ENCODE measurements at places on chromosomes 5 and 9.

GRCh38 chr5:58076483-58077257, 383.2 kb downstream of the PLK2 start:
- no peak for DNase-seq

DNA sequence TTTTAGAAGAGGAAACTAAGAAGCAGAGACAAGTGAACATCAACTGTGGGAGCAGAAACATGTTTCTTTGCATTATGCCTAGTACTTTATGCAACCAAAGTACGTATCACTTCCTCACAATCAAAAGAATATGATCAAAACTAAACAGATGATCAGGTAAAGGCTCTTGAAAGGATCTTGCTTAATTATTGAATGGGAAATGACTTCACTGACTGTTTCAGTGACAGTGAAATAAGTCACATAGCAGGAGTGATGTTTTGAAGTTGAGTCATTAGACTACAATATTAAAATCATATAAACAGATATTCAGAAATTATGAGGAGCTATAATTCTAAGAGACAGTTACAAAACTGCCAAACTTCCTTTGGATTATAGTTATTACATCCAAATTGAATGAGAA, 527.3 kb downstream of the MTRR start:
- no peak for DNase-seq

- no peak for DNase-seq
Measured at GRCh38 chr5:93151121-93151520, 429.9 kb downstream of the NR2F1-AS1 start.

- DNase-seq = no peak
Measured at GRCh38 chr9:15882328-15882727, 329.5 kb downstream of the CCDC171 start.

All from CD14-positive monocyte (primary cell).